ENCODE measurements at places on chromosomes 11 and 22.

DNA sequence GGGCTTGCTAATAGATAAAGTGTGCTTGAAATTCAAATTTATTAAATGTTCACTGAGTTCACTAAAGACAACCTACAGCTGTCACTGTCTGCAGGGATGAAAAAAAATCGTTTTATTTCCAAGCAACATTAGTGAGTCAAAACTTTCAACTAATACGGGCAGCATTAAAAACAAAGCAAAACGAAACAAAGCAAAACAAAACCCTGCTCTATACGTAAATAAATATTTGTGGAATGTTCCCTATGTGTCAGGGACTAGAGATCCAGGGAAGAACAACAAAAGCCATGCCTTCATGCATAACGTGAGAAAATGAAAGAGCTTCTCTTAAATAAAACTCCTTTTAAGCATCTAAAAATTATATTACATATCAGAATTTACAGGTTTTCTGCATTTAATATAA, 553 bp downstream of the NAALAD2 start:
- no peak for DNase-seq

GRCh38 chr11:130772266-130773227, 143.7 kb downstream of the SNX19 start:
- no peak for DNase-seq

DNA sequence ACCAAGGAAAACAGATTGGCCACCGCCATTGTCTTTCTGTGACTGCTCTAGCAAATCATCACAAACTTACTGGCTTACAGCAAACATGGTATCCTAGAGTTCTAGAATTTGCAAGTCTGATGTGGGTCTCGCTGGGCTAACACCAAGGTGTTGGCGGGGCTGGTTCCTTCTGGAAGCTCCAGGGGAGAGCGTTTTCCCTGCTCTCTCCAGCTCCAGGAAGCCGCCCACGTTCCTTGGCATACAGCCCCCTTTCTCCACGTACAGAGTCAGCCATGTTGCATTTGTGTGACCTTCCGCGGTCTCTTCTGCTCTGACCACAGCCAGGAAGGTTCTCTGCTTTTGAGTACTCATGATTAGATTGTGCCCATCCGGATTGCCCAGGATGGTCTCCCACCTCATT, 27.5 kb downstream of the TBC1D22A start:
- DNase-seq = no peak

DNA sequence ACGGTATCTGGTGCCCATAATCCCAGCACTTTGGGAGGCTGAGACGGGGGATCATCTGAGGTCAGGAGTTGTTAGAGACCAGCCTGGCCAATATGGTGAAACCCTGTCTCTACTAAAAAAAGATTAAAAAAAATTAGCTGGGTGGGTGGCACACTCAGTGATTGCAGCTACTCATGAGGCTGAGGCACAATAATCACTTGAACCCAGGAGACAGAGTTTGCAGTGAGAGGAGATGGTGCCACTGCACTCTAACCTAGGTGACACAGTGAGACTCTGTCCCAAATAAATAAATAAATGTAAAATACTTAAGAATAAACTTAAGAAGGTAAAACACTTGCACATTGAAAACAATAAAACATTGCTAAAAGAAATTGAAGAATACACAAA, 90.4 kb downstream of the ZNF280B start:
- DNase-seq = no peak

DNA sequence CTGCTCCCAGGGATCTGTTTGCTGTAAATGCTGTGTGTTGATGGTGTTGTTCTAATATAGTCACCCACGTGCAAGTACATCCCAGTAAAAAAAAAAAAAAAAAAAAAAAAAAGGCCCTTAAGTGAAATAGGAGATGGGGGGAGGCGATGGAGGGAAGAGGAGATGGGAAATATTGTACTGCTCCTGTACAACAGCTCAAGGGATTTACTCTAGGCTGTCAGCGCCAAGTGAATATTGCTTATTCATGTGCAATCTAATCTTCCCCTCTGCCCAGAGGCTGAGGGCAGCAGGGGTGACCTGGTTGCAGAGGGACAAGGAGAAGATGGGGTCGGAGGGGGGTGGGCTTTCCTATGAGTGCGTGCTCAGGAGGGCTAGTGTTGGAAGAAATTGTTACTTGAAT, 206.2 kb upstream of the CADM1 start:
- DNase-seq = no peak

DNA sequence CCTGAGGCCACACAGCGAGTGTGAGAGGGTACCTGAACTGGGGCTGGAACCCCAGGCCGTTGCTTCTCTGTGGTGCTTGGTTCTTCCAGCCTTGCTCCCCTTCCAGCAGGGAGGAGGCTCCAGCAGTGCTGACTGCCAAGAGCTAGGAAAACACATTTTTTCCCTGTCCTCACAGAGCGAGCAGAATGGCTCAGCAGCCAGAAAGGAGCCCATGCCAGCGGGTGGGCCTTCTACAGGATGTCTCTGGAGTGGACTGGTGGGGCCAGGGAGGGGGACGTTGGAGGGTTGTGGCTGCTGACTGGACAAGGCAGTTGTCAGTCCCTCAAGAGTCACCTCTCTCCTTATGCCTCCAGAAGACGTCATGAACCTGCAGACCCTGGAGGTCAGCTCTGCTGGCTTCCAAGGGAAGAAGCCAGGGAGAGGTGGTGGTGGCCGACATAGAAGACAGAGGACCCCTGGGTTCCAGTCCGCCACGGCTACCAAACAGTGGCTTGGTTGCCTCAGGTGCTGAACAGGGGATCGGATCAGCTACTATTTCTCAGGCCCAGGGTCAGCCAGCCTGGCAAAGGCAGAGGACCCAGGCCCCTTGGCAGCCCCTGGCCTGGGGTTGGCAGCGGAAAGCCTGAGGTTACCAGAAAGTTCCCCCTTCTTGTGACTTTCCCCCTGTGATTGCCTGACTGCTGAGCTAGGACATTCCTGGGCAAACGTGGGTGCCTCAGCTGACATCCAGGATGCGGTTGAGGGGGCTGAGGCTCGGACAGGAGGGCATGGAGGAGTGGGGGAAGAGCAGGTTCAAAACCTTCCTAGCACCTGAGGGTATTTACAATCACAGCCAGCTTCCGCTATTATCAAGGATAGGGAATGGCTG, 3.7 kb downstream of the MAFF start:
- DNase-seq = no peak

GRCh38 chr11:128481135-128481534, 106.2 kb downstream of the ETS1 start:
- DNase-seq = no peak

DNA sequence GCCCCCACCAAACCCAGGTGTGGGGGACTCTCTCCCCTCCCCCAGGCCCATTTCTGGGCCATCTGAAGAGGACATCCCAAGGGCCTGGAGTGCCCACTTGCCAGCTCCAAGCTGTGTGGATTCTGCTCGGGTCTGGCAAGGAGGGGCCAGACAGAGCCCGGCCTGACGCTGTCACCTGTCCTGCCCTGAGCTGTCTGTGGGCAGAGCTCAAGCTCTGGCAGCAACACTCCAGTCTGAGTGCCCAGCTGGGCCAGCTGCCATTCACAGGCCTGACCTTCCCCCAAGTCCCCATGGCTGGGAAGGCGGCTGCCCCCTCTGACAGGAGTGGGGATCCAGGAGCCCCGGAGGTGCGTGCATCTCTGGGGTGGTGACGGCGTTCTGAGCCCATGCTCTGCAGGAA, 6.2 kb upstream of the PIM3 start:
- DNase-seq = no peak

DNA sequence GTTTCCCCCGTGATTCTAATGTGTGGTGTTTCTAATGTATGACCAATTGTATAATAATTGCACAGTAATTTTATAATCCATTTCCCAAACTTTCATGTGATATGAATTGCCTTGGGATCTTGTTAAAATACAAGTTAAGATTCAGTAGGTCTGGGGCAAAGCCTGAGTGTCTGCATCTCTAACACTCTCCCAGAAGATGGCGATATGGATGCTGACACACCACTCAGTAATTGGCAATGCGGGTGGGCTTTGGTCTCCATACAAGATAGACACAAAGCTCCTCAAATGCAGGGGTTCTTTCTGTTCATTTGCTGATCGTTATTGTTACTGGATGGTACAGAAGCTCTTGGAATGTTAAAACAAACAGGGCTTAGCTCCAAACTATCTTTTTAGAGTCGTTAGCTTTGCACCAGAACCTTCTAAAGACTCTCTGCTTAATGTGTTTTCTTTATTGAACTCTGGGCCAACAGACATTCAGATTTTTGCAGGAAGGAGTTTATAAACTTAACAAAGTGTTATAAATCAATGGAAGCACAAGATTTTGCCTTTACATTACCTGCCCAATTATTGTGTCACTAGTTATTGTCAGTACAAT, 45.4 kb upstream of the ANO3 start:
- DNase-seq = no peak

GRCh38 chr11:69297787-69298266, 3.9 kb downstream of the MYEOV start:
- DNase-seq = no peak

GRCh38 chr22:45329530-45329936, 19.8 kb downstream of the FAM118A start:
- peak; percentile 56 for DNase-seq

GRCh38 chr11:117020869-117021564, 77.2 kb downstream of the SIK3 start:
- no peak for DNase-seq

DNA sequence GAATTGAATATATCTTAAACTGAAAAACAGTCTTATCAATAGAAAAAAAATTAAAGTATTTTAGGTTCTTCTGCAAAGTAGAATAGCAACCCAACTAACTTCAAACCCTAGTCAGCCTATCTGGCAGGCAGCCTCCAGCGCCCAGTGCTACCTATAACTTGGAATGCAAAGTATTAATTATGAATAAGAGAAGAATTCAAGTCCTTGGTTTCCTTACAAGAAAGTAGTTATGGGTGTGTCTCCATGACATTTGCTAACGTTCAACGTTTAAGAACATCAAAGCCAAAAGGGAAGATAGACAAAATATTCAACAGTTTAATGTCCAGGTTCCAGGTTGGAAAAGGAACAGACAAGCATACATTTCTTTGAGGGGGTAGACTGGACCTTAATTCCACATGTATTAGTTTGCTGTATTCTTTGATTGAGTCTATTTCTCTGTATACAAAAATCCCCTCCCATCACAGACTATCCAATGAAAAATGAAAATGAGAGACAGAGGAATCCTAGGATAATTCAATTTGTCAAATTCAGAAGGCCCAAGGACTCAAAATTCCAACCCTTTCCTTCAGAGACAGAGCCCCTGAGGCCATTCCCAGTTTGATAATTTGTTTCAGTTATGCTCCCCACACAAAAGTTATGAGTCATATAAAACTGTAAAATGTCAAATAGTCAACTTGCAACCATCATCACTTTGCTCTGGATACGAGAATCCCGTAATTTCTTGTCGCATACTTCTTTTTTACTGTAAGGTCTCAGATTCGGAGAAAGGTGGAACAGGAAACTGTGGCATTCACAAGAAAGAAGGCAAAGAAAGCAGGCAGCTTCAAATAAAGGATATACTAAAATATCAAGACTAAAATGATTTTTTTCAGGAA, 83.7 kb upstream of the CHRM4 start:
- DNase-seq = no peak

Data from NCI-H1092 treated with DMSO at 0.1 percent for 48 hours (cell line).